Right forelimb (tissue), 1 donor: ENCODE measurements at places on chromosomes 7 and 10.

DNA sequence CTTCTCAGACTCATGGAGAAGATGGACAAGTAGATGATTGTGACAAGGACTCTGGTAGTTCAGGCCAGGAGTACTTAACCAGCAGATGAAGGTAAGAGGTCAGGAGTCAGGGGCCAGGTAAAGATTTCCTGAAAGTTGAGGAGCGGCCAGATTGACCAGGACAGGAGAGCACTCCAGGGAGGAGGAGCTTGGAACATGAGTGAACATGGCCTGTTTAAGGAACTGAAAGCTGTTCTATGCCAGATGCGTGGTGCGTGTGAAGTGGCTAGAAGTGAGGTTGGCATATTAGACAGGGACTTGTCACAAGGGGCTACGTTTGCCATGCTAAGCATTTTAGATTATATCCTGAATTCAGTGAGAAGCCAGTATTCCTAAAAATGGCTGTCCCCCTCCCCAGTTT, 157.2 kb downstream of the WNT2 start:
- no peak for DNase-seq

DNA sequence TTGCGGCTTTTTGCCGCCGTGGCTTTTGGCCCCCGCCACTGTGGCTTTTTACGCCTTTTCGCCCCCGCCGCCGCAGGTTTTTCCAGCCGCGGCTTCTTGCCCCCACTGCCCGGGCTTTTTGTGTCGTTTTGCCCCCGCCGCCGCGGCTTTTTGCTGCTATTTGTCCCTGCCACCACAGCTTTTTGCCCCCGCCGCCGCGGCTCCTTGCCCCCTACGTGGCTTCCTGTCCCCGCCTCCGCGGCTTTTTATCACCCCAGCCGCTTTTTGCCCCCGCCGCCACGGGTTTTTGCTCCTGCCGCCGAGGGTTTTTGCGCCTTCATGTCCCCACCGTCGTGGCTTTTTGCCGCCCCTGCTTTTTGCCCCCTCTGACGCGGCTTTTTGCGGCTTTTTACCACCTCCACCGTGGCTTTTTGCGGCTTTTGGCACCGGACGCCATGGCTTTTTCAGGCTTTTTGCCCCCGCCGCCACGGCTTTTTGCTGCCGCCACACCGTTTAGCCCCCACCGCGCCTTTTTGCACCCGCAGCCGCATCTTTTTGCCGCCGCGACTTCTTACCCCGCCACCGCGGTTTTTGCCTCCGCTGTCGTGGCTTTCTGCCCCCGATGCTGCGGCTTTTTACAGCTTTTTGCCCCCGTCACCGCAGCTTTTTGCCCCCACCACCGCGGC, 637.0 kb downstream of the ZNF716 start:
- DNase-seq: no peak

DNA sequence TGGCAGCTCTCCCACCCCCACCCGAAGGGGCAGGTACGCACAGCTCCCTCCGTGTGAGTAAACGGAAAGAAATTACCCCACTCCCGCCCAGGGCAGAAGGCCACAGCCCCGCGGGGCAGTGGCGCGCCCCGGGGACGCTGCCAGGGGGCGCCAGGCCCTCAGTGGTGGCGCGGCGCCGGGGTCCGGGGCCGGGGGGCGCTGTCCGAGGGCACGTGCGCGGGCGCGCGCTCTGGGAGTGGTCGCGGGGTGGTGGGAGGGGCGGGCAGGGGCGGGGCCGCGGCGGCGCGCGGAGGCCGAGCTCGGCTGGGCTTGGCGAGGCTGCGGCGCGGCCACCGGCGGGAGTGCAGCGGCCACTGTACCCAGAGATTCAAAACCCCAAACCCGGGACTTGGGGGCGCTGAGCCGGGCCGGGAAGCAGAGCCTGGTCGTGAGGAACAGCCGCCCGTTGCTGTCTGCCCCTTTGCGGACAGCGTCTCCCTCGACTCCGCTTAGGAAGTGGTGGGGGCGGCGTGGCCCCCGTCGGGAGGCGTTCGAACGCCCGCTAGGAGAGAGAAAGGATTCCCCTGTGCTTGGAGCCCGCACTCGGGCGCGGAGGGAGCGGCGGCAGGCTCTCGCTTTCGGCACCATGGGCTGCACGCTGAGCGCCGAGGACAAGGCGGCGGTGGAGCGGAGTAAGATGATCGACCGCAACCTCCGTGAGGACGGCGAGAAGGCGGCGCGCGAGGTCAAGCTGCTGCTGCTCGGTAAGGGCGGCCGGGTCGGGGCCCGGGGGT, at the start of gene GNAI1:
TSS of gene GNAI1 (plus strand) at position 296 of the 773 bp plus-strand sequence. CDS start at position 626, 330 bp downstream.
- DNase-seq: peak; percentile 92

DNA sequence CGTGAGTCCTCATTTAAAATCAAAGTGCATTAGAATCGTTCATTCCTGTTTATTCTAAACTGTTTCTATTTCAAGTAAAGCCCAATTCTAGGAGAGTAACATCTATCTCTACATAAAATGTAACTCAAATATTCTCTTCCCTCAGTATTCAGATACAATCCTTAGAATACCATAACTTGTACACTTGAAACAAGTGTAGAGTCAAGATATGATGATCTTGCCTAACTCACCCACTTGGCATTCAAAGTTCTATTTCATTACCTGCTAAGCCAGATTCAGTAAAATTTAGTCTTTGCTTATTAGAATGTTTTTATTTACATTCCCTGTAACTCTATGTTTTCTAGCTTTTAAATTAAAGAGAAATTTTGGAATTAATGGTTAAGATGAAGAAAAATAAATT, 31.6 kb downstream of the PRPS1L1 start:
- DNase-seq: no peak

- DNase-seq: no peak
These were observed 48.6 kb downstream of the MALSU1 start for GRCh38 chr7:23347682-23348180.

DNA sequence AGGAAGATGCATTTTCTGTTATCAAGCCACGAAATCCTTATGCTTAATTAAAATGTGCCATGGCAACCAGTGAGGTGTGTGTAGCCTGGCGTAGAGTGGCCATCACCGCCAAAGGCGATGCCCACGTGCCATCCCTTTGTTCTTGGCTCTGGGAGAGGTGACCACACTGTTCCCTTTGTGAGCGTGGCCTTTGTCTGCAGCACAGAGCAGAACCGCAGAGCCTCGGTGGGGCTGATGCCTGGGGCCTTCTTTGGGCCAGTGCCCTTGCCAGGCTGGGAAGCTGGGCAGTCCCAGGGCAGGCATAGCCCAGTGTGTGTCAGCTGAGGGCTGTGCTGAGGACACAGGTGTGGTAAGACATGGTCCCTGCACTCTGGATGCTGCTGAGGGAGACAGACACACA, 48.3 kb downstream of the BUB3 start:
- DNase-seq: no peak
